Muscle of back (tissue), 13 donors: ENCODE measurements at places on chromosomes 4 and X. TPM values are rescaled to one million over a fixed set of nuclear protein-coding genes. Genes with fewer than 3 reads are reported as not detected.

DNA sequence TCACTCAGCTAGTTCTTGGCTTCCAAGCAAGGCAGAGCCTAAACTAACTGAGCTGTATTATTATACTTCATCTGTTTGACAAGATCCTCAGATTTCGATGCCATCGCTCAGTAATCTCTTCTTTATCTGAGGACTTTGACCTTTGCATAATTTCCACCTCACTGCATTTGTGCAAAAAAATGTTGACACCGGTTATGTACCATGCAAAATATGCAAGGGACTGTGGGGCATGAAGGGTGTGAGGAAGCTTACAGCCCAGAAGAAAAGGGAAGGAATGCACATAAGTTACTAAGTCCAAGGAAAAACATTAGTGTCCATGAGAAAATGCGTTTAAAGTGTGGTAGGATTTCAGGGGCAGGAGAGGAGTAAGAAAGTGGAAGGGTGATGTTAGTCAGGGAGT lies 295.4 kb downstream of the PACRGL start:
- DNase-seq: no peak

- DNase-seq: no peak
Measured at GRCh38 chr4:32932156-32932555, 2212.0 kb downstream of the PCDH7 start.

The TEC gene
- 0.87 TPM for polyA plus RNA-seq

- DNase-seq: no peak
Measured at GRCh38 chr4:91471280-91471679, 832.5 kb upstream of the GRID2 start.

DNA sequence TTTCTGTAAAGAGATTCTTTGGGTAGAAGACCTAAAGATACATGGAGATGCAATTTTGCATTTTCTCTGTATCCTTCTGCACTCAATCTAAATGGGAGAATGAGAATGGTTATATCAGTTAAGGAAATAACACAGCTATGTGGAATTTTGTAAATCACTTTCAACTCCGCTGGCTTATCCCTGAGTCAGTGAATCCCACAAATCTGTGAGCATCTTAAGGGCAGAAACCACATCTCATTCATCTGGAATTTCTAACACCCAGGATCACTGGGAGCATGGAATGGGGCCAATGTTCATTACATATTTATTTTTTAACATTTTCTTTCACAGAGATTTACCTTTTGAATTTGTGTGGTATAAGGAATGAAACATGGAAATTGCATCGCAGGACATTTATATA lies 167.8 kb downstream of the CFAP47 start:
- DNase-seq: no peak

GRCh38 chr4:2636331-2636730 lies 99.9 kb downstream of the FAM193A start:
- no peak for DNase-seq

DNA sequence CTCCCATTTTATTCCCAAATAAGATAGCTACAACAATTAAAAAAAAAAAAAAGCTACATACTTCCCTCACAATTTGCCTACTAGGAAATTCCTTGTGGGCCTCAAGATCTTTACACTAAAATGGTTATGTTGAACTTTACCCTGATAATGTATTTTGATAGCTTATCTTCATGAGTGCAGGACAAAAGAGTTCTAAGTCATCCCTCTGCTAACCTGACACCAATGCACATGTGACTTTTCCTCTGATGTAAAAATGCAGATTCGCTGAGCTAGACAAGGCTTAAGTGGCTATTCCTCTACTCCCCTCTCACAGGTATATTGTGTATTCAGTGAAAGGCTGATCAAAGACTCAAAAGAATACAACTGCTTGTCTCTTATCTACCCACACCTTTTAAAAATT lies 22.5 kb downstream of the ELF2 start:
- DNase-seq: no peak

- DNase-seq: no peak
Measured at GRCh38 chr4:124555959-124556358, 156.6 kb downstream of the ANKRD50 start.

The CENPE gene
- 4.2 TPM for polyA plus RNA-seq

- DNase-seq: no peak
Measured at GRCh38 chrX:16606142-16606720, 43.7 kb upstream of the S100G start.

The PABPC5 gene
- 7.2 TPM for polyA plus RNA-seq

GRCh38 chr4:186787536-186787935 lies 63.9 kb upstream of the FAT1 start:
- DNase-seq: no peak

DNA sequence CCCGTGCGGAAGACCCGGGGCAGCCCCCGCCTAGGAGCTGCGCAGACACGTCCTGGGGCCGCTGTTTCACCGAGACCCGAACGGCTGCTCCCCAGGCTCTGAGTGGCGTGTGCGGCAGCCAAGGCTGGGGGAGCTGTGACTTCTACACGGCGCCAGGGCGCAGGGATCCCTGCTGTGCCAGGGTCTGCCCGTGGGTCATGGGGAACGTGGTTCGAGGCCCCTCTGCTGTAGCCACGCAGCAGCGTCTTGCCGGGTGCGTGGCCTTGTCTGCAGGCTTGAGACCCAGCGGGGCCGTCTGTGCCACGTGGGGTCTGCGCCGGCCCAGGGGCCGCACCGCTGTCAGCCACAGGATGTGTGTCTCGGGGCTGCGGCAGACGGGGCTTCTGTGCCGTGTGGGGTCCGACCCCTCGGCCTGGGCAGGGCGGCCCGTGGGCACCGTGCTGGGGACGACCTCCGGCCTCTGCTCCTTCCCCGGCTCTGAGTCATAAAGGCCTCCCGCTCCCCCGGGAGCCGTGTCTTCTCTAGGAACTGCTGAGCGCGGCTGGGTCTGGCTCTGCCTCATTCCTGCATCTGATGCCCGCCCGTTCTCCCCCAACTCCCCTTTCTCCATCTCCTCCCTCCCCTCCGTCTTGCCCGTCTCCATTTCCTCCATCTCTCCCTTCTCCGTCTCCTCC lies 12.7 kb upstream of the GTPBP6 start:
- DNase-seq: no peak

The GATA1 gene
- polyA plus RNA-seq: 0.72 TPM

DNA sequence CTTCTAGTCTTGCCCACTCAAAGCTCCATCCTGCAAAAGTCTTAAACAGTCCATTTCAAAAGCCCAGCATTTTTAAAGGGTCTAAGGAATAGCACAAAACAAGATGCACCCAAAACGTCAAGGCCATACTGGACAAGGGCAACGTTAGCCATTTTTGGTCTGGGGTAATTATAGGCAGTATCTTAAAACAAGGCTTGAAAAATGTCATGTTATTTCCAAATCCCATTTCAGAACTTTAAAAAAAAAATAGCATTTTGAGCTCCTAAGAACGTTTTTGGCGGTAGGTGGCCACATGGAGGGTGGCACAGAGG lies 584 bp upstream of the TMEM165 start:
- DNase-seq: no peak

The DAPP1 gene
- 1.7 TPM for polyA plus RNA-seq

GRCh38 chr4:86898562-86898961 lies 6.3 kb upstream of the C4orf36 start:
- no peak for DNase-seq
